ENCODE measurements at places on chromosomes 2 and 18.

DNA sequence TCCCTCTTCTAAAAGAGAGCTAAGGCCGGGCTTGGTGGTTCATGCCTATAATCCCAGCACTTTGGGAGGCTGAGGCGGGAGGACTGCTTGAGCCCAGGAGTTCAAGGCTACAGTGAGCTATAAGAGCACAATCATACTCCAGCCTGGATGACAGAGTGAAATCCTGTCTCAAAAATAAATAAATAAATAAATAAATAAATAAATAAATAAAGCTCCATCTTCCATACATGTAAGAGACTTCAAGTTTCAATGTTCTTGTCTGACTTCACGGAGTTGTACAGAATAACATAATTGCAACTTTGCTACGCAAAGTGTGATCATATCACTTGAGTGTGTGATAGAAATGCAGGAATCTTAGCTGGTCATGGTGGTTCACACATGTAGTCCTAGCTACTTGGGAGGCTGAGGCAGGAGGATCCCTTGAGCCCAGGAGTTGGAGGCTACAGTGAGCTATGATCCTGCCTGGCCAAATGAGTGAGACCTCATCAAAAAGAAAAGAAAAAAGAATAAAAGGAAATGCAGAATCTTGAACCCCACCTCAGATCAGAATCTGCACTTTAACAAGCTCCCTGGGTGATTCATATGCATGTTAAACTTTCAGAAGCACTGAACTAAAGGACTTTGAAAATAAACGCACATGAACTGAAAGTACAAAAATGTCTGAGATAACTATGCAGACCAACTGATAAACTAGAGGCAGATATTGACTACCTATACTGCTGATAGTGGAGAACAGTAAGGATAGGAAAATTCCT is 123.7 kb upstream of the SP3 start:
- no peak for DNase-seq

DNA sequence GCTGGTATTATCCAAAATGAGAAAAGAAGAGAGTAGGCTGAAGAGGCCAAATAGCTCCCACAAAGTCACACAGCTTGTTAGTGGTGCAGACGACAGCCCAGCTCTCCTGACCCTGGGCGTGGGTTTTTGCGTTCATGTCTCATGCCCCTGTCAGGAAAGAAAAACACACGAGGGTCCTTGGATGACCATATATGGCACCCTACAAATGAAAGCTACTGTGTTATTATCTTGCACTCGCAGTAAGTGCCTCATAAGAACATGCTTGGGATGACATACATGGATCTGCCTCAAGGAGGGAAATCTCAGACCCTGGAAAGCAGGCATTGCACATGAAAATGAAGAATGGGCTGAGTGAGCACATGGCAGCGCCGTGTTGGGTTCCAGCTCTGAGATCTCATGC is 89.7 kb downstream of the SEMA4F start:
- DNase-seq: peak; percentile 47

DNA sequence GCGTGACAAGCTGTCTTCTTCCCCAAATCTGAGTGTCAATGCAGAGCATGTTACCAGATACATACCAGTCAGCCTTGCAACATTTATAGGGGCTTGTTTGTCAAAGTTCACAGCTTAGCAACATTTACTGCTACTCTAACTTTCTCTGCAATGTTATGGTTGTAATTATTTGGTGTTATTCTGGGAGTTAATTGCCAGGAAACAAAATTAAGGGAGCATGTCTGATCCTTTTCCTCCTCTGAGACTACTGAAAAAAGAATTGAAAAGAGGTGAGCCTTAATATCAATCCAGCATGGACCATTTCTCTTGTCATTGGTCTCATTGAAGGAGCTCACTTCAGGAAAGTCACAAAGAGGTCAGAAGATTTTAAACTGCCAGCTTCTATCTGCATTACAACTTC is 465.6 kb upstream of the LINC00305 start:
- DNase-seq: no peak

GRCh38 chr18:51235009-51235789 is 37.7 kb upstream of the MEX3C start:
- DNase-seq: peak; percentile 65

DNA sequence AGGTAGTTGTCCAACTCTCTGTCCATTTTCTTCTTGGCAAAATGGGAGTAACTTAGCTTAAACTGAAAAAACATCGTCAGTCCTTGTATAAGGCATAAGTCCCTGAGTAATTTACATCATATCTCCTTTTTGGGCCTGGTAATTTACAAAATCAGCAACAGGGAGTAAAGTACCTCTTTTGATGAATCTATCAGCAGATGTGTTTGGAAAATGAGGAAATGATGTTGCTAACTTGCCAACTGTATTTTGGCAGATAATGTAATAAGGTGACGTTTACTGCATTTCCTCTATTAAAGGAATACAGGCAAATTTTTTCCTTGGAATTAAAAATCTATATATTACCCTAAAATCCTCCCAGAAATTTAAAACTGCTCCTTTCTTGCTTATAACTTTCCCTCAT is 29.2 kb downstream of the ANKRD44 start:
- DNase-seq: no peak

- DNase-seq: no peak
Measured at GRCh38 chr2:13545320-13545719, 828.6 kb downstream of the TRIB2 start.

- DNase-seq: no peak
Measured at GRCh38 chr2:3079959-3080948, 297.4 kb downstream of the EIPR1 start.

GRCh38 chr2:110716959-110717645 is 15.3 kb upstream of the ACOXL start:
- no peak for DNase-seq

All from activated CD4-positive, alpha-beta T cell treated with anti-CD3 and anti-CD28 coated beads, Interleukin-2, amount 10 ng/mL, durations not matched to agents 24 days and 14 days (primary cell).